ENCODE measurements at places on chromosomes 4 and X.

- DNase-seq = no peak
Measured at GRCh38 chr4:95541889-95542607, 6.7 kb downstream of the UNC5C start.

DNA sequence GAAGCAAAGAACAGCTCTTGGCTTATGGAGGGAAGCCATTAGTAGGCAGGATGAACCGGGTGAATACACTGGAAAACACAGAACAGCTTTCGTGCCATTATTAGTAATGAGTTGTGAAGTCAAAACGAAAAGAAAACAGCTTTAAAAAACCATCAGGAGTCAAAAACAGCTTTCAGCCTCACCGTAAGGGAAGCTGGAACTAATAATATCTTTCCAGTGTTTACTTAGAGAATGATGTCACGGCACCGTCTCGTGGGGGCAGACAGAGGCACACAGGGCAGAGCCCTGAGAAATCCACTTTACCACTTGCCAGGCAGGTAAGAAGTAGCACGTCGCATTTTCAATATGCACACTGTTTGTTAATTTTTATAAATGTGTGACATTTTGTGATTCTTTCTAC is 37.9 kb upstream of the HMX1 start:
- peak; percentile 1 for DNase-seq

DNA sequence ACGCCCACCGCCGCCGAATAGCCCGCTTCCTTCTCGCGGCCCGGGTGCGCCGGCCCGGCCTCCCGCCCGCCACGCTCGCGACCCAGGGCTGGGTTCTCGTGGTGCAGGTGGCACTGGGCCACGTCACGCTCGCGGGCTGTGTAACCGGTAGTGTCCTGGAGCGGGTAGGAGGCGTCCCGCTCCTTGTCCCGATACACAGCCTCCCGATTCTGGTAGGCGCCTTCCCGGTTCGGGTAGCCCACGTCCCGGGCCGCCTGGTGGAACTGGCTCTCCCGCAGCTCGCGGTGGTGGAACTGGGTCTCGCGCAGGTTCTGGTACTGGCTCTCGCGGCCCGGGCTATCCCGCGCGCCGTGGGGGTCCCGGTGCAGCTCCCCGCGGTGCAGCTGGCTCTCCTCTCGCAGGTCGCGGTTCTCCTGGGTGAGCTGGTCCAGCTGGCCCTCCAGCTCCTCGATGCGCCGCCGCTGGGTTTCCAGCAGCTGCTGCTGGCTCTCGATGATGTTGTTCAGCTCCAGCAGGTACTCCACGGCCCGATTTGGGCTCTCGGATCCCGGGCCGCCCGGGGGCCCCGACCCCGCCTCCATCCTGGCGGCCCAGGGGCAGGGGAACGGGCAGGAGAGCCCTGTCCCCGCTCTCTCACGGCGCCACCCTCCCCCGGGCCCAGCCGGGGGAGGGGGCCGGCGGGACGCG is 39.3 kb upstream of the IQSEC2 start:
- no peak for DNase-seq

DNA sequence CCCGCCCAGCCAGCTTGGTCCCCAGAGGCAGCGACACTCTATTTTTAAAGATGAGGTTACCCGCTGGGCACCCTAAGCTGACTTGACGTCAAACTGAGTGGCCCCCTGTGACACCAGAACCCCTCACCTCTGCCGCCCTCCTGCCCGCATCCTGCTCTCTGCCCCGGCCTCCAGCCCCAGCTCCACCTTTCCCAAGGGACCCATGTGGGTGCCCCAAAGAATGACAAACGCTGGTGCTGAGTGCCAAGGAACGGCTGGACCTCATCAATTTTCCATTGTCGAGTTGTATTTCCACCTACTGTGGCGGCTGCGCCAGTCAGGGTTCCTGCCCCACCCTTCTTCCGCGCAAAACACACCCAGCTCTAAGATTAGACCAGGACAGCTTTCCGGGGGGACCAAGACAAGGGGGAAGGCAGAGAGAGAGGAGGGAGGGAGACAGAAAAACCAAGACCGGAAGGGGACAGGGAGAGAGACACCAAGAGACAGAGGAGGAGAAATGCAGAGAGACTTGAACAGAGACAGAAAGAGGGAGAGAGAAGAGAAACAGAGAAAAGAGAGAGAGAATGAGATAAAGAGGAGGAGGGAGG is 2.0 kb downstream of the PRKX start:
- DNase-seq = no peak
